ENCODE measurements at places on chromosomes 1 and 21.

DNA sequence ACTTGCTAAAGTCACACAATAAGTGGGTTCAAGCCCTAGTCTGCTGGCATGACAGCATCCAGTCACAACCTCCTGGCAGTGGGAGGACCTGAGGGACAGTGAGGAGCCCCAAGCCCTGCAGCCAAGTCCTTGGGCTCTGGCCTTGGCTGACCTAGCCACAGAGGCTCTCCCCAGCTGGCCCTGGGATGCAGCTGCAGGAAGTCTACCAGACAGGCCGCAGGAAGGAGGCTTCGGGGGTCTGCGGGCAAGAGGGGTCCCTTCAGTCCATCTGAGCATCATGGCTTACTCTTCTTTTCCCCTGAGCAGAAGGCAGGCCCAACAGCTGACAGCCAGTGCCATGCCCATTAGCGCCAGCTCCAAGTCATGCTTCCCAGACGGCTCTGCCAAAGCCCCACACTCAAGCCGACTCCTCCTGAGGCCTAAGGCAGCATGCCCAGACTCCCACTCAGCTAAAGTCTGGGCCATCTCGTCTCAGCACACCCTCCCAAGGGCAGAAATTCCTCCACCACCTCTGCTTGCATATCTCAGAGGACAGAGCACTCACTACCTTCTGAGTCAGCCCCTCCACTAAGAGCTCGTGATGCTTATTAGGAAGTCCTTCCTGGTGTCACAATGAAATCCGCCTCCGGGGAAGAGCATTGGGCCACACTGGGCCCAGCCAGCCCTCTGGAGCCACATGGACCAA lies 20.1 kb downstream of the SLC1A7 start:
- no peak for DNase-seq

- no peak for DNase-seq
Observed at GRCh38 chr1:6970221-6970620, 185.0 kb downstream of the CAMTA1 start.

- DNase-seq, result no peak
Observed at GRCh38 chr1:94056171-94056570, 64.8 kb downstream of the ABCA4 start.

DNA sequence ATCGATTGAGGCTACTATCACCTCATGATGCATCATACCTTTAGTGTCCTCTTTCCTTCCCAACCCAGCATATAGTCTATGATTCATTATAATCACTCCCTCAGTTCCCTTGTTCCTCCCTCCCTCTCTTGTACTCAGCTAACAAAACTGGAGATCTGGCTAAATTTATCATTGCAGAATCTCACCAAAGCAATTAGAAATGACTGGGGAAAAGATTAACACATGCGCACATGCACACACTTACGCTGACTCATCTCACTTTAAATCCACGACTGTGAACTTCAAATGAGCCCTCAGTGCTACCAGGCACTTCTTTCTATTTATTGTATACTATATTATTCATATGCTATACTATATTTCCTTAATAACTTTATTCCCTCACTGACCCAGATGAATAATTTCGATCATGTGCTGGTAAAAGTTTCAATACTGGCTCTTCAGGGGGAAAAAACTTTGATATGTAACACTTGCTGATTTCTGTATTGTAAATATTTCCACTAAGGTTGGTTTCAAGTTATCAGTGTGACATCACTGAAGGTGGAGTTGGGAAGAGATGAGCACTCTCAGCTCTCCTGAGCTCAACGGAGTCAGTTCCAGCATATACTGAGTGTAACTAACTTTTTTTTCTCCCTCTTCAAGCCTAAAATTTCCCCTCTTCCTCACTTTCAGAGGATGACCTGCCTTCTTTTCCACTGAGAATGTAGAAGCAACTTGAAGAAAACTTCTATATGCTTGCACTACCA lies 613.7 kb upstream of the B3GALT2 start:
- no peak for DNase-seq

DNA sequence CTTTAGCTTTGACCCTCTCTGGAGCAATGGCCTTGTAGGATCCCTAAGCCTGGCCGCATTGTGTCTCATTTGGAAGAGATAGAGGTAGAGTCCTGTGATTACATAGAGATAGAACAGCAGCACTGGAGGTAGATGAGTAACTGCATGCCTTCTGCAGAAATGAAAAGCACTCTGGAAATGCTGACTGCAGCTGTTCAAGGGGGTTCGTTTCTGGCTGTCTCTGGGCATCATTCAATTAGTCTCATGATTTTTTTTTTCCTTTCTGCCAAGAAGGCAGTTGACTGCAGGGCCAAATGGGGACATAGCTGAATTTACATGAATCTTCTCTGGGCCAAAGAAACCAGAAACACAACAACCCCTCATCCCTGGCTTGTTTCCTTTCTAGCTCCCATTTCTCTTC lies 28.1 kb upstream of the SNX27 start:
- no peak for DNase-seq

DNA sequence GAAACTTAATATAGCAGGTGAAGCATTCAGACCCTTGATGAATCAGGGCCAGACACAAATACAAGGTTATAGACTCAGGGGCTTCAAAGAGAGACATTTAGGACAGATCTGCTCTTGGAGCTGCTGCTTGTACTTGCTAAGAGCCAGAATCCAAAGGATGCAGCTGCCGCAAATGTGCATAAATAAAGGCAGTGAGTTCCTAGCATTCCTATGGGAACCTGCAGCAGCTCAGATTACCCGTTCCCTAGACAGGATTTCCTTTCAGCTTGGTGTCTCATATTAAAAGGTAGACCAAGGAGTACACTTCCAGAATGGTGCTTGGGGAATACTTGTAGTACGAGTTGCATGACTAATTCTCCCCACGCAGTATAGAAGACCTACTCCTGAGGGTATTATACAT lies 9.7 kb upstream of the LRRC53 start:
- DNase-seq, result no peak

GRCh38 chr1:226523646-226524406 lies 24.7 kb upstream of the STUM start:
- no peak for DNase-seq

GRCh38 chr1:90335558-90335957 lies 340.6 kb downstream of the ZNF326 start:
- DNase-seq, result no peak

- DNase-seq, result no peak
Observed at GRCh38 chr1:10557714-10558113, 83.0 kb downstream of the PEX14 start.

DNA sequence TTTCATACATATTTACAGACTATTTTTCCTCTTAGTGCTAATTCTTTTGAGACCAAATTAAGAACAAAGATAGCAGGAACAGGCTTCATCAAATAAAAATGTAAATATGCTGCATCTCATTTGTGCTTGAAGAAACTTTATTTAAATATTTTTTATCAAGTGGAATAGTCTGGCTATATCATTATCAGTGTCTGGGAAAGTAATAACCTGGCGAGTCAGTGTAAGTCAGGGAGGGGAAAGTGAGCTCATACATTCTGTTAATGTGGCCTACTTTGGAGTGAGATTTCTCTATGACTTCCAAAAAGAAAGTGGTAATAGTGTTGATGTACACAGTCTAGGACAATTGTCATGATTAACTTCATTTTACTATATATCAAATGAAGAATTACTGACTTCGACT lies 1045.1 kb downstream of the ADGRL2 start:
- no peak for DNase-seq

DNA sequence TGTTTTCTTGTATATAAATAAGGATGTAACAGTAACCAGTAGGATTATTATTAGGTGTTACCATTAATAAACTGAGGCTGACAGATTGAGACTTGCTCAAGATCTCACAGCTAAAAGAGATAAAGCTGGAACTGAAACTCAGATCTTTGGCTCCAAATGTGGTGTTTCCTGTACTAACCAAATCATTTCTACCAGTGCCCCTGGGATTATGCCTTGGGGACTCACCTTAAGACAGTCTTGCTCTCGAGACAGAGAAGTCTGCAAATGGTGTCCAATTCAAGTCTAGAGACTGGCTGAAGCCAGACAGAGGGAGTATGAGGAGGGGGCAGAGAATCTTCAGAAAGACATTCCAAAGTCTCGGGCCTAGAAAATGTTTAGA lies 593 bp upstream of the CD53 start:
- DNase-seq, result no peak

- no peak for DNase-seq
Observed at GRCh38 chr1:56940039-56940438, 25.8 kb downstream of the C8B start.

DNA sequence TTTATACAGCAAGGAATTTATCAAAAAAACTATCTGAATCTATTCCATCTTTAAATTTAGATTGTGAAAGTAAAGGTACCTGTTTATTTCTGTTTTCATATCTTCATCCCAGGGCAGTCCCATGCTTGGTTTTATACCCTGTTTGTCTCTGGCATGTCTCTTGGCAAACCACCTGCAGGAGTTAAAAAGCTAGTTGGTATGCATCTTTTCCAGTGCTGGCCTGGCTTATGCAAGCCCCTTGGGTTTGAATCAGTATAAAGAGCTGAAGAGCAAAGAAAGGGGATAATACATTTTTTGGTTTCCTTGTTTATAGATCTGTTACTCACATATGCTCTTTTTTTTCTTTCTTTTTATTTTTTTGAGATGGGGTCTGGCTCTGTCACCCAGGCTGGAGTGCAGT lies 37.8 kb downstream of the LRRC8C start:
- DNase-seq, result no peak

DNA sequence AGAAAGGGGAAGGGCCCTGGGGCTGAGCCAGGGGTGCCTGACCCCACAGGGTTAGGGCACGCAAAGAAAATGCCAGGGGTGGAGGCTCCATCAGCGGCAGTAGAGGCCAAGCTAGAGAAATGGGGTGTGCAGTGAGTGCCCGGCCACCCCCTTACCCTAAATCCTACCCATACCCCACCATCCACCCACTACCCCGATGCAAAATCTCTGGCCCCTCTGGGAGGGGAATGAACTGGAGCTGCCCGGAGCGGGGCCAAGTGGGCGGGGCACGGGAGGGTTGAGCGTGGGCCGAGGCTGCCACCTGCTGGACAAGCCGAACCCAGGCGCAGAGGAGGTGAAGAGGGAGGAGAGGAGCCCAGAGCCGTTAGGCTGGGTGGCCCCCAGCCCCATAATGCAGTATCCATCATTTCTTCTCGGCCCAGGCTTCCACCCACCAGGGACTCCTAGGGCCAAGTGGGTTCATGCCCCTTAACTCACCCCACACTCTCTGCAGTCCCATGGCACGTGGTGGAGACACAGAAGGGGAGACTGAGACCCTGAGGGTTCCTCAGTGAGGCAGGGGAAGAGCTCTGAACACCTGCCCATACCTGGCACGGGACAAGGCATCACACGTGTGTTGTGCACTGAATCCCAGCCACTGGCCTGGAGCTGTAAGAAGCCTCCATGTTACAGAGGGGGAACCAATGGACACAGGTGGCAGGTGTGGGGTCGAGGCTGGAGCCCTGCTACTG lies 1.4 kb upstream of the C1QC start:
- DNase-seq, result no peak

DNA sequence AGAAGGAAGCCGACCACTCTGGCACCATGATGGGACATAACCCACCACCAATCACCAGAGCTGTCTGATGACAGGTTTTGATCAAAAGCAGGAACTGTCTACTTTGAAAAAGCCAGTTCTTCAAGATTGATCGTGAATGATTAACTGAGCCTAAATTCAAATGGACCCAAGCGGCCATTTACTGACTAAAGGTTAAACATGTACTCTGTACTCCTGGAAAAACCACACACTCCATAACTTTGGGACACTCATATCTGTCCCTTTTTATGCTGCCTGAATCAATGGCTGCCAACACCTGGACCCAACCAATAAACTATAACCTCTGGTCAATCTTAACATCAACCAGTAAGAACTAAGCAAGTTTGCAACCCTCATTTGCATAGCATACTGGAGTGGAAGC lies 206.6 kb downstream of the URB2 start:
- no peak for DNase-seq

GRCh38 chr1:184854496-184855140 lies 100.0 kb upstream of the EDEM3 start:
- no peak for DNase-seq

DNA sequence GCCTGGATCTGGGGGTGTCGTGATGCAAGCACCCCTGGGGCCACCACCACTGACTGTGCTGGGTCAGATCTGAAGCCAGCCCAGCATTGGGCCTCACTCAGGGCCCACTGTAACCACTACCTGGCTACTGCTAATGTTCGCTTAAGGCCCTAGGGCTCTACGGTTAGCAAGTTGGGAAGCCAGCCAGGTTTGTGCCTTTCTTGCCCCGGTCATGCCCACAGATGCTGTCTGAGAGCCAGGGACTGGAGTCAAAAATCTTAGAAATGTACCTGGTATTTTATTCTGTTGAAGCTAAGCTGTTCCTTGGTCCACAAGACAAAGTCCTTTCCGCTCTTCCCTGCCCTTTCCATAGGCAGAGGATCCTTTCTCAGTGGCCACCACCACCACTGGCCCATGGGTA lies 15.2 kb upstream of the FCRL3 start:
- no peak for DNase-seq

DNA sequence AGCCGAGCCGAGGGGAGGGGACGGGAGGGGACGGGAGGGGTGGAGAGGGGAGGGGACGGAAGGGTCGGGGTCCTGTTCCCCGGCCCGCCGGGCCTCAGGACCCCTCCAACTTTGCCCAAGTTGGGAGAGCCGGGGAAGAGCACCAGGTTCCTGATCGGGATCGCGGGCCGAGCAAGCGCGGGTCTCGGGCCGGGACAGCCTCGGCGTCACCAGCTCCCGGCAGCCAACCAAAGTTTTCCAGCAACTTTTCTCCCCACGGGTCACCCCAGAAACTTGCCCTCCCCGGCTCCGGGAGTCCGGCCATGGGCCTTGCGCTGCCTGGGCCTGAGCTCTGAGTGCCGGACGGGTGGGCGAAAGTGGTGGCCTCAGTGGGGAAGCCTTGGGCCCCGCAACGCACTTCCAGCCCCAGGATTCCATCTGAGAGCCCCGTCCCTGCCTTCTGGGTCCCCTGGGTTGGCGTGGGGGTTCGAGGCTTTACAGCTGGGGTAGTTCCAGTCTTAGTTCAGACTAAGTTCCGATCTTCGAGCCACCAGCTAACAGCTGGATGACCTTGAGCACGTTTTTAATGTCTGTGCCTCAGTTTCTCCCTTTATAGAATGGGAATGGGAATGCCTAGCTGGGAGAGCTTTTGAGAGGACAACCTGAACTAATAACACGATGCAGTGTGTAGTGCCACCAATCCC lies 458 bp downstream of the ZC3H12A start:
- no peak for DNase-seq

DNA sequence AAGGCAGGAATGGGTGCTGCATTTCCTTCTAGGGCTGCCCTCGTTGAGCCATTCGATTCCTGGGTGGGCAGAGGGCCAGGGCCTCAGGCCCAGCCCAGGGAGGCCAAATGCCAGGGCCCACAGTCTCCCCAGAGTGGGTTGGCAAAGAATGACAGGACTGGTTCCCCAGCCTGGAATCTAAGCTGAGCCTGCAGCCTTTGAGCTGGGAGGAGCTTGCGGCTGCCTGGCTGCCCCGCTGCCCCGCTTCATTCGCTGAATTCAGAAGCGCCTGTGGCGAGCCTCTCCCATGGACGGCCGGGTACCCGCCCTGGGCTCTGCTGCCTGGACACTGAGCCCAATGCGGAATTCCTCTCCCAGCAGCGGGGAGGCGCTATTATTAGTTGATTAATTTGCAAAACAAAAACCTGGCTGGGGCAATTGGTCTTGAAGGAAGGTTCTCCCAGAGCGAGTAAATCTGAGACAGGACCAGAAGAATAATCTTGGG lies 32.3 kb upstream of the TARDBP start:
- DNase-seq, result peak; percentile 72
